ENCODE measurements at places on chromosomes 6 and 20.

DNA sequence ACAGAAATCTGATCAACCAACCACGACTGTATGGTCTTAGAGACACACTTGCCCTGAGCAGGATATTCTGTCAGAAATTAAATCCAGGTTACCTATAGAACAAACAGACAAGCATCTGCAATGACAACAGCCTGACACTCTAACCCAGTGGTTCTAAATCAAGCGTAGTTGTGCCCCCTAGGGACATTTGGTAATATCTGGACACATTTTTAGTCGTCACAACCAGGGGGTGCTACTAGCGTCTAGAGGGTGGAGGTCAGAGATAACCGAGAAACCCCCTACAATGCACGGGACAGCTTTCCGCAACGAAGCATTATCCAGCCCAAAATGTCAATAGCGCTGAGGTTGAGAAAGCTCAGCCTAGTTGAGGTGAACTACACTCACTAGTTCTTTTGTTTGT lies 32.3 kb downstream of the ID4 start:
- DNase-seq: no peak

- no peak for DNase-seq
Measured at GRCh38 chr6:67393356-67393755, 1241.7 kb upstream of the ADGRB3 start.

- no peak for DNase-seq
Measured at GRCh38 chr6:84466511-84466910, 239.1 kb upstream of the CEP162 start.

DNA sequence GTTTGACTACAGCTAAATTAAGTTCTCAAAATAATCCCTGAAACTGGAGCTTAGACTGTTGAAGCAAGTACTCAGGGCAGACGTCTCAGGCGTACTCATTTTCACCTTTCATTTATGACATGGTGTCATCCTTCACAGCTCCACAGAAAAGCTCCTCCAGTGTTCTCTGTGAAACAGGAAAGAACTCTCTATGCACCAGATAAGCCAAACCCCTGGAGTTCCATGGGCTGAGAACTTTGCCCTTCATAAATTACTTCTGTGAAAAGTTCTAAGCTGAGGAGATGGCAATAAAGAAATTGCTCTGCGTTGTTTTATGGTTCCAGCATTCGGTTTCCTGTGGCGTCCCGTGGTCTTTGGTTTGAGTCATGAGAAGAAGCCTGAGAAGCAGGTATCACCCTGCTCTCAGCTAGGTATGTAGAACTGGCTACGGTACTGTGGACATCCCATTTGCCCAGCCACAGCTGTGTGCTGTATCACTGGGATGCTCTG lies 20.2 kb upstream of the RREB1 start:
- DNase-seq: no peak

GRCh38 chr6:100185615-100186014 lies 191.6 kb upstream of the MCHR2 start:
- DNase-seq: no peak

- DNase-seq: no peak
Measured at GRCh38 chr20:9367328-9367727, 147.1 kb upstream of the LAMP5 start.

GRCh38 chr6:116433206-116433712 lies 27.9 kb upstream of the CALHM6 start:
- no peak for DNase-seq

GRCh38 chr20:49810491-49811190 lies 2.0 kb upstream of the SLC9A8 start:
- no peak for DNase-seq

DNA sequence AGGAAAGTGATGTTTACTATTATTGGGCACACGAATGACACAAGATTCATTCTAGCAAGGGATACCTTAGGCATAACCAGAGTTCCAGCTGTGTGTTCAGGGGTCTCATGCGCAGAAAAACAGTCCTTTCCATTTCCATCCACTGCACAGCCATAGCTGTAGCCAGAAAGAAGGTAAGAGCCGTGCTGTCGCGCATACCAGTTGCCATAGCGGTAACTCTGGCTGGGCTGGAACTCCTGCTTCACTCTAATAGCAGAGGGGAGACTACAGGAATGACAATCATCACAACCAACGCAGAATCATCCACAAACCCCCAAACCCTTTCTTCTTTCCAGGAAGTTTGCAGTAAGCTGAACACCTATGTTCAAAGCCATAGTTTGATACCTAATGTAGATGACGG lies 7.5 kb downstream of the C6orf52 start:
- no peak for DNase-seq

GRCh38 chr20:32777177-32777956 lies 15.2 kb downstream of the DNMT3B start:
- DNase-seq: no peak

GRCh38 chr20:34703424-34704176 lies 544 bp upstream of the TP53INP2 start:
- DNase-seq: peak; percentile 26

DNA sequence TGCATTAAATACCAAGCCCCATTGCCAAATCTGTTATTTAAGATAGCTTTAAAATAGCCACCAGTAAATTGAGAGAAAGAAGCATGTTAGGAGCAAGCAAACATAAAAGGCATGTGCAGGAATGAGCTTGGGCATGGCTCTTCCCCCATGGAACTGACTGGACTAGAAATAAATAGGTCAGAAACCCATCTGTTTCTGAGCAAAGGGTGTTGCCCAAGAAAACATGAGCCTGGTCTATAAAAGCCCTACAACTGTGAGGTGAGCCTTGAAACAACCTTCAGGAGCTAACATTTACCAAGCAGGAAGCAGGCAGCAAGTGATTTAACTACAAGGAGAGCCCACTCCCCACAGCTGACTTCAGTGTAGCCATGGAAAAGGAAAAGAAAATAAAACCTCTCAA lies 126.3 kb downstream of the C6orf118 start:
- DNase-seq: no peak

GRCh38 chr6:107730106-107730505 lies 94.0 kb downstream of the SCML4 start:
- DNase-seq: no peak

DNA sequence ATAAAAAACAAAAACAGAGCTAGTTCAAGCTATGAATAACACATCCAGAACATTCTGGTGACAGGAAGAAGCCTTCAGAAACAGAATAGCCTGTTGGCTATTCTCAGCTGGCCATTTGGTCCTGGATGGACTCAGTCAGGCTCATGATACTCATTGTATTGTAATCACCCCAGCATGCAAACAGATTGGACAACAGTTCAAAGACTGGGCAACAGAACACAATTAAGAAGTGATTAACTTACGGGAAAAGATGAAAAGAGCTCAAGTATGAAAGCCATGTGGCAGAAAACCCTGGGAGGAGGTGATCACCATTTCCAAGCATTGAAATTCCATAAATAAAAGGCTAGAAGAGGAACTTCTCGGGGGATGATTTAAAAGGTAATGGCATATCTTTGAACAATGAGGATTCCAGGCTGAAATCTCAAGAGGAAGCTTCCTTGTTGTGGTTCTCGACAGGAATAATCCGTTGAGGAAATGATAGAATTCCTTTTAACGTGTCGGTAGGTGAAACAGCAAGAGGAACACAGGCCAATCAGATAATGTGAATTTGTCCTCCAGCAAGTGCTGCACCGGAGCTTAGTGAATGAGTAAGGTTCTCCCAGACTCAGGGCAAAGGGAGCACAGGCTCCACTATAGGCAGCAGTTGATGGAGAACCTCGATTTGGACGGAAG lies 172.4 kb downstream of the BCAS1 start:
- DNase-seq: no peak

- DNase-seq: no peak
Measured at GRCh38 chr20:39899881-39900280, 789.2 kb downstream of the MAFB start.

DNA sequence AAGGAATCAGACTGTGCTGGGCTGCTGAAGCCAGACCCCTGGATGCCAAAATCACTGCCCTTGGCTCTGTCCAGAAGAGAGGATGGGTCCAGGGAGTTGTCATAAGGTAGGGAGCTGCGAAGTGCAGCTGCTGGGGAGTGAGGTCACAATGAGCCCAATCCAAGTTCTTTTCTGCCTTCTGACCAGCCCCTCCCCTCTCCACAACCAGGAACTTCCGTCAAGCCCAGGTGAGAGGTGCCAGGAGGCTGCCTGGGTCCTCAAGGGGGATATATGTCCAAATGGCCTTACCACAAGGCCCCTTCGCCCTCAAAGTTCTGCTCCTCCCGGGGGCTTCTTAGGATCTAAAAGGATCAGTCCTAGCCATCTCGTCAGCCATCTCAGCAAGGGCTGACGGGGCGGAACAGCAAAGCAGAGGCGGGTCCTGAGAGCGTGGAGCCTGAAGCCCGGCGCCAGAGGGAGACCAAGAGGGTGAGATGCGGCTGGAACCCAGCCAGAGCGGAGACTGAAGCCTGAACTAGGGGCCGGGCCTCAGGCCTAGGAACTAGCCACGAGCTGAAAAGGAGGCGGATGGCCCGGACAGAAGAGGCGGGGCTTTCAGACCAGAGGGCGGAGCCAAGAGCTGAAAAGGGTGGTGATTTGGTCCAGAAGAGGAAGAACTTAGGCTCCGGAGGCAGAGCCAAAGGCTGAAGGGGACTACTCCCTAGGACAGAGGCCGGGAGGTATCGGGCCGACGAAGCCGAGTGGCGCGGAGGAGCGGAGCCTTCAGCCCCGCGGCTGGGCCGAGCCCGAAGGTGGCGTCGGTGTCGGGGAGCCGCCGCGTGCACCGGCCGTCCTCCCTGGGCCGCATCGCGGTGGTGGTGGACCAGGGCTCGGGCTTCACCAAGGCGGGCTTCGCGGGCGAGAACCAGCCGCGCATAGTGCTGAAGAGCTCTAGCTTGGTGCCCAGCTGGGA lies at the start of gene ACTL10:
TSS of gene ACTL10 (plus strand) at position 651 of the 952 bp plus-strand sequence. CDS start 555 bp downstream, outside the sequence.
- DNase-seq: peak; percentile 85

Measured in nephron progenitor cell (in vitro differentiated cells).